ENCODE measurements at places on chromosomes 7 and 10. TPM values are rescaled to one million over a fixed set of nuclear protein-coding genes. Genes with fewer than 3 reads are reported as not detected.

DNA sequence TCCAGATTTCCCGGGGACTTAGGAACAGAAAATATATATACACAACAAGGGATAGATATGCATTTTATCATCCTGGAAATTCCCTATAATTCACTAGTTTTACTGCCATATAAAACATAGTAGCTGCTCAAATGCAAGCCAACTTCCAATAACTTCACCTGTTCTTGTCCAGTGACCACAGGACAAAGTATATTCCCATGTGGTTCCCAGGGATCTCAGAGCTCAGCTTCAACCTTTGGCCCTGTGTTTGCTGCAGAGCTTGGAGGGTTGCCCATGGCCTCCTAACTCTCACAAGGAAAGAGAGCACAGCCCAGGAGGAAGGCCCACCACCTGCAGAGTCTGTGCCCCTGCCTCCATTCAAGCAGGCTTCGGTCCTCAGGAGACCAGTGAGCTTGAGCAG is 4.5 kb upstream of the DRGX start:
- DNase-seq = no peak

The NODAL gene
- polyA plus RNA-seq = 0.61 TPM

DNA sequence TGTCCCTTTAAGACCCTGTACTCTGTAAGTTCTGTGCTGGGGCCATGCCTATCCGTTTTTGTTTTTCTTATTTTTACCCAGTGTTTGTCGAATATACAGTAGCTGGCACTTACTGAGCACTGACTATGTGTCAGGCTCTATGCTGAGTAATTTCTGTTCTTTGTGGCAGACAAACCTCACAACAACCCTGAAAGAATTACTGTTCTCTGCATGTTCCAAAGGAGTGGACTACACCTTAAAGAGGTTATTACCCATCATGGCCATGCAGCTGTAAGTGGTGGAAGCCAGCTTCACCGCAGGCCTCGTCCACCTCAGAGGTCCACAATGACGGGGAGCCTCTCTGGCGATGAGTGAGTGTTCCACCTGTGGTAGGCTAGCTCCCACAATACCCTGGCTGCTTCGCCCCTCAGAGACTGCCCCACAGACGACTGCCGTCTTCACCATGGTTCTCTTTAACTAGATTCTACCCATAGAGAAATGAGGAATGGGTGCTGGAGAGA is 30.1 kb upstream of the RBM20 start:
- no peak for DNase-seq

- no peak for DNase-seq
These were observed 125.3 kb upstream of the CCDC6 start for GRCh38 chr10:60031664-60032063.

- no peak for DNase-seq
These were observed 25.1 kb downstream of the PRKAG2 start for GRCh38 chr7:151851782-151852181.

DNA sequence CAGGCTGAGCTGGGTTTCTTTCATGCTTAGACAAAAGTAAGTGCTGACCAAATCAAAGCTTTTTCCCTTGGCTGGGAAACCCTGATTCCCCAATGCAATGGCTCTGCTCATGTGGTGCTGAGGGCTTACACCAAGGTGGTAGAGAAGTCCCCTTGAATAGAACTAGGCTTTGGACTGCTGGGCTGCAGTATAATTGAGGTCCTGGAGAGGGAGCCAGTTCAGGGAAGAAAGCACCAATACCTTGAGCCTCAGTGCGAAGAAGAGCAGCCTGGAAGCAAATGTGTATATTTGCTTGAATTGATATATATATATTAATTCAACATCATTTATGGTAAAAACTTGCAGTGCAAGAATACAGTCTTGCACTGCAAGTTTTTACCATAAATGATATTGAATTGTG is 391.1 kb downstream of the RPS24 start:
- no peak for DNase-seq

DNA sequence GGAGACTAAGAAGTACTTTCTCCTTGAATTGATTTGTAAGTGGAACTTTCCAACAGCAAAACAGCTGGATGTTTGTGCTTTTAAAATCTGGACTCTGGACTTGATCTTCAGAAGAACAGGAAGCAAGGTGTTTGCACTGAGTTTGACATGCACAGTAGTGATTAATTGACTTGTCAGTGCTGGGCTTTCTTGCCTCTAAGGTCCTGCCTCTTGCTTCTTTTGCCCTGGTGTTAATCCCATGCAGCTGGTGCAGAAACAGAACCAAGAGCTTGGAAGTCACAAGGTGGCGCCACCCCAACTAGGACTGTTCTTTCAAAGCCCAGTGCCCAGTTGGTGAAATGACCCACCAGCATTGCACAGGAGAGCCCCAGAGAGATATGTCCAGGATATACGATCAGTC is 66.8 kb upstream of the SEPHS1 start:
- no peak for DNase-seq

GRCh38 chr10:92177546-92177945 is 113.3 kb downstream of the CPEB3 start:
- DNase-seq = no peak

- DNase-seq = no peak
These were observed 191.9 kb downstream of the SFMBT2 start for GRCh38 chr10:7218968-7219367.

The ZNF722 gene
- polyA plus RNA-seq = not detected

The ARL3 gene
- 29.5 TPM for polyA plus RNA-seq

DNA sequence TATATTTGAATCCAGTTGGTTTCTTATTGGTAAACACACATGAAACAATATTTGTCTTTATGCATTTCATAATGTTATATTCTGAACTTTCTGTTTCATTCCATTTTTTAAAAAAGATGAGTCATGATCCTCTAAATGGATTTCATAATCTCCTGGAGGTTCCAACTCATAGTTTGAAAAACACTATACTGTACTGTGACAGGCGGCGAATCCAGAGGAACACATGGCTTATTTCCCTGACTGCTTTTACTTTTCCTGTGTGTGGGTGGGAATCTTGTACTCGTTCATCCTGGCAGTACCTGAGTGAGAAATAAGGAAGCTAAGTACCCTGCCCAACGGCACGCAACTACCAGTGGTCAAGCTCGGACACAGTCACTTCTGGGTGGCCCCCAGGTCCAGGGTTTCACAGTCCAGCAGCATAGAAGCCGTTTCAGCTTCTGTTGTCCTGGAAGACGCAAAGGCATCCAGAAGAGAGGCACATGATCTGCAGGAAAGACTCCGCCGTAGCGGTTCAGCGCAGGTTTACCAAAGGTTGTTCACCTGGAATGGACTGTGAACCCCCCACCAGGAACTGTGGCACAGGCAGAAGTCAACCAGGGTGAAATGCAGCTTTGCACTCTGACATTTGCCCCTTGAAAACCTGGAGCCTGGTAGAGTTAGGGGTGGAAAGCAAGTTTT is 117.7 kb downstream of the CCNY start:
- no peak for DNase-seq

DNA sequence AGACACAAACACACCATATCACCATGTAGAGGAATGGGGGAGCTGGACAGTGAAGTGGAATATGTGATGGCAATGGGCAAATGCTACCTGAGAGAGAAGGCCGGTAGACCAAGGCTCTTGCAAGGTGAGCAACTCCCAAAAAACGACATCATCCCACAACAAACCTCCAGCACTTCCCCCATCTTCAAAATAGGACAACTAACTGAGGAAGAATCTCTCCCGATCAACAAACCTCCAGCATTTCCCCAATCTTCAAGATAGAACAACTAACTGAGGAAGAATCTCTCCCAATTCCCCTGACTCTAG is 387.2 kb downstream of the PARD3 start:
- DNase-seq = no peak

Measured in left renal cortex interstitium (tissue), 4 donors.